ENCODE measurements at places on chromosomes 7 and 10.

GRCh38 chr10:662223-662605, 27.3 kb downstream of the DIP2C start:
- DNase-seq: no peak

DNA sequence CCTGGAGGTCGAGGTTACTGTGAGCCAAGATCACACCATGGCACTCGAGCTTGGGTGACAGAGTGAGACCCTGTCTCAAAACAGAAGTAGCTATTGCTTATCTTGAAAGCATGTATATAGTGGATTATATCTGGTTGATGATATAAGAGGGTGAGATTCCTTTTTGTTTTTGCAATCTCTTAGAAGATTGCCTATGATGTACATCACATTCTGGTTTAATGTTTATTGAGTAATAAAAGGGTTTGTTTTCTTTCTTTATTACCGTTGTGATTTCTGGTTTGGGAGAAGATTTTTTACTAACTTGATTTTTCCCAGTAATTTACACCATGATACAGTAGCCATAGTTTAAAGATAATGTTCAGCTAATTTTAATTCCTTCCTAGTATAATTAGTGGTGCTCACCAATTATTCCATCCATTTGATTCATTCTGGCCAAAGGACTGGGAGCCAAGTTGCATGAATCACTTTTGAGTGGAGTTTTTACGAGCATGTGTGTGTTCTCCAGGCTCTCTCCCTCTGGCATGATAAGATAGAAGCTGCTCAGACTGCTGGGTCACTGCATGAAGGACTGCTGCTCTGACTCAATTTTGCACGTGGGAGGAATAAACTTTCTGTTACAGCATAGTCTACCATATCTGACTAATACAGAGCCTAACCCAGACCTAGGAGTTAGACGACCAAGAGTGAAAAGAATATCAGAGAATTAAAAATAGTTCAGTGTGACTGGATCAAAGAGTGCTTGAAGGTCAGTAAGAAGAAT, 13.5 kb upstream of the TSPAN13 start:
- DNase-seq: peak; percentile 99

- DNase-seq: peak; percentile 23
Observed at GRCh38 chr10:68271196-68271882, 39.4 kb upstream of the ATOH7 start.

- DNase-seq: no peak
Observed at GRCh38 chr10:75074711-75075445, 36.6 kb upstream of the SAMD8 start.

- no peak for DNase-seq
Observed at GRCh38 chr10:52452600-52453493, 138.8 kb downstream of the DKK1 start.

- DNase-seq: peak; percentile 71
Observed at GRCh38 chr7:85104432-85105205, 82.2 kb downstream of the SEMA3D start.

- DNase-seq: no peak
Observed at GRCh38 chr7:115980159-115980558, 50.4 kb downstream of the TFEC start.

- no peak for DNase-seq
Observed at GRCh38 chr7:157009170-157009777, 1.2 kb downstream of the MNX1 start.

DNA sequence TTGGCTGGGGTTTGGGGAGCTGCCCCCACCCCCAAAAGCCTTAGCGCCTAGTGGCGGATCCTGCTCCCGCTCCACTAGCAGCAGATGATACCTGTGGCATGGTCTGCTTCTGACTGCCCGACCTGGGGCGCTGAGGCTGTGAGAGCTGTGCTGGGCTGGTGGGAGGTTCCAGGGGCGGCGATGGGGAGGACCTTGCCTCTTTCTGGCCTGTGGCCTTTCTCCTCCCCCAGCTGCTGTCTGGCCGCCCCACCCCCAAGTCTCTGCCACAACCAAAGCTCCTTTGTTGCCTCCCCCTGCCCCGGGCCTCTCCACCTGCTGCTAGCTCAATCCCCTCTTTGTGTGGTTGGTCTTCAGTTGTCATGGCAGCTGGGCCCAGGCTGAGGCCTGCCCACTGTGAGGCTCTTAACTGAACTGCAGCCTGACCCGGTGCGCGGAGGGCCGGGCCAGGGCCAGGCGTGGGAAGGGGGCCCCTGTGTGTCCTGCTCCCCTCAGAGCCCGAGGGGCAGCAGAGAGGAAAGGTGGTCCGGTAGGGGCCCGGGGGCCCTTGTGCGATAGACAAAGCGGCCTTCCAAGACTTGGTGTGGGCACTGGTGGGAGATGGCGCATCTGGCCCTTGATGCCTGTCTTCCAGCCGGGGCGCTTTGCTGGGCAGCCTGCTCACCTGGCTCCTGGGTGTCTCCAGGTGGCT, 4.7 kb downstream of the ZNF775 start:
- DNase-seq: no peak

DNA sequence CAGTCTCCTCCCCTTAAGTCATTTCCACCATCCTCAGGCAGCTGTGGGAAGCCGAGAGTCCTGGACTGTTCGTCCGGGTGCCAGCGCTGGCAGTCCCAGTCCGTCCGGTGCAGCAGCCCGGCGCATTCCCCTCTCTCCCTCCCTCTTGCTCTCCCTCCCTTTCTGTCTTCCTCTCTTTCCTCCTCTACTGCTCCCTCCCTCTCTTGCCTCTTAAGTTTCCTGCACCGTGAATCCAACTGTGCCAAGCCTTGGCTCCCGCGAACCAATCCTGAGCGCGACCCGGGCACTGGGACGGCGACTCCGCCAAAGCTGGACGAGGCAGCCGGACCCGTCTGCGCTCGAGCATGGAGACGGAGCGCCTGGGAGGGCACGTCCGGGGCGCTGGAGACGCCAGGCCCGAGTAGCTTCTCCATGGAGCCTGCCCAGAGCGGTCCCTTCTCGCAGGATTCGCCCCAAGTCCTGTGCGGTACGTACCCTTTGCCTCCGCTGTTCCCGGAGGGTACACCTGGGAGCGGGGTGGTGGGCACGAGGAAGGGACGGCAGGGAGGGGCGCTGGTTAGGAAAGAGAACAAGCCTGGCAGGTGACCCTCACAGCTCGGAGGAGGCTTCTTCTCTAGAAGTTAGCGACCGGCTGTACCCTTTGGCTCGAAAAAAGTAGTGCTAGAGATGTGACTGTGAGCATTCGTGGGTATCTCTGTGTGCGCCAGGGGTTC, 1.0 kb downstream of the NXPH1 start:
- no peak for DNase-seq

- DNase-seq: peak; percentile 62
Observed at GRCh38 chr7:33813331-33813730, 92.0 kb upstream of the BMPER start.

DNA sequence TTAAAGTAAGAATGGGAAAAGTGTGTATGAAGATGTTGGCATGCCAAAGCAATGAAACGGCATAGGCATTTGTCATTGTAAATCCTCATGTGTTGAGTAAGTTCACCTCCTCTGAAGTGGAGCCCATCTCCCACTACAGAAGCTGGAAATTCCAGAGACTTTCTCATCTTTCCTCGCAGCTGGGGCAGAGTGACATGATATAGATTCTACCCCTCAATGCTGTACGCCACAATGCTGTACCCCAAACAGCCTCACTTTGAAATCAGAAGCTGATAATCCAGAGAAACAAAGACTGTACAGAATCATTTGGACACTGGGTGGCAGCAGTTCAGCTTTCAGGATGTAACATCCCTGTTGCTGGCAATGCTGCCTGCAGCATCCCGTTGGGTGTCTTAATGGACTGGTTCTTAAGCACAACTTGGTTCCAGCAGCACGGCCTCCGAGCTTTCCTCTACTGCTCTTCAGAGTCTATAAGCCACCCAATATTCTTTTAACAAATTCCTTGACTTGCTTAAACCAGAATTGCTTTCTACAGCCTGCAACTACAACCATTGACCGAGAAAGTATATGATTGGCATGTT, 18.8 kb downstream of the ZC3HAV1L start:
- DNase-seq: peak; percentile 77

- no peak for DNase-seq
Observed at GRCh38 chr10:128059982-128060293, 66.3 kb downstream of the MKI67 start.

- no peak for DNase-seq
Observed at GRCh38 chr7:138554674-138555073, 94.6 kb downstream of the TRIM24 start.

DNA sequence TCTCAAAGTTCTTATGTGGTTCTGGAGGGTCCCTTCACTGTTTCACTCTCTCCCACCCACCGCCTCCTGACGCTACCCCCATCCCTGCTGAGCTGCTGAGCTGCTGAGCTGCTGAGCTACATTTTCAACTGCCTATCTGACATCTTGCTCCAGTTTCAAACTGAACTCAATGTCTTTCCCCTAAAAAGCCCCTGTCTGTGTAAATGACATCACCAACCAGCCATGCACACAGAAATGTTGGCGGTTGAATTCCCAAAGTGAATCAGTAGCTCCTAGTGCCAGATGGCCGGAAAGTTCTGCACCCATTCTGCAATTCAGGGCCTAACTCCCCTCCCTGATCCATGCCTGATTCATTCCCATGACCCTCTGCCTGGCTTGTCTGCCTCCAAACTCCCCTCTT, 71.2 kb downstream of the WNT2 start:
- DNase-seq: peak; percentile 38

- DNase-seq: no peak
Observed at GRCh38 chr10:74300666-74301065, 149.6 kb downstream of the ADK start.

- peak; percentile 6 for DNase-seq
Observed at GRCh38 chr10:11178606-11179515, 161.2 kb downstream of the CELF2 start.

DNA sequence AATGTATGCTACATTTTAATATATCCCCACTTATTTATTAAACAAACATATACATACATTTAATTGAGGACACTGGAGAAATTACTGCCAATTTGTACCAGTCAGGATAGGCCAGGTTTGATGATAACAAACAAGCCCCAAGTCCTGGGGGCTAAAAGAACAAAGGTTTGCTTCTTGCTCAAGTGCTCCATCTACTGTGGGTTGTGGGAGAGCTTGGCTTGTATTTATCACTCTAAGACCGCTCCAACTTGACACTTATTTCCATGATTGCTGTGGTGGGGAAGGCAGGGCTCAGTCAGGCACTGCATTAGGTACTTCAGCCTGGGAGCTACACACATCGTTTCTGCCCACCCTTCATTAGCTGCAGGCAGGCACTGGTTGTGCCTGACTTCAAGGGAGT, 136.6 kb upstream of the ZNF32 start:
- DNase-seq: peak; percentile 27

DNA sequence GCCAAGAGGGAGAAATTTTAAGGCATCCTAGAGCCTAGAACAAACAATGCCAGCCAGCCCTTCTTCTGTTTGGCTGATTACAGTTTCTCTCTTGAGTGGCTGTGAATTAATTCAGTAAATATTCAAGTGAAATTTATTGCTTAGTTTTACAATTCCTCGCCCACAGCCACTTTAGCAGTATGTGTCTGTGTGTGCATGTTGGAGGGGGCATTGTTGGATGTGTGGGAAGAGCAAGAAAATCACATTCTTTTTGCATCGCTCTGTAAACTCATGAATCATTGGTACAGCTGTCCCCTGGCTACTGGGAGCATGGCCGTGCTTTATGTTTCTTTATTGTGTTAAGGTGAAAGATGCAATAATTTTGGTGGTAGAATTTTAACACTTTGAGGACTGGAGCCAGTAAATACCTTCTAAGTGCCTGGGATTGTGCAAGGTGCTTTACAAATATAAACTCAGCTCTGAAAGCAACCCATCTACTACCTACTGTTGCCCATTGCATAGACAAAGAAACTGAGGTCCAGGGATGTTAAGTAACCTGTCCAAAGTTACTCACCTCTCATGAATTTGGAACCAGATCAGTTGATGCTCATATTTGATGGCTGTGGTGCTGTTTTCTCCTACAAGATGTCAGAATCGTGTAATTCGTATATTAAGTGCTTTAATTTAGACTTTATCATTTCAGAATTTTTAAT, 89.9 kb upstream of the BTBD16 start:
- DNase-seq: peak; percentile 51

DNA sequence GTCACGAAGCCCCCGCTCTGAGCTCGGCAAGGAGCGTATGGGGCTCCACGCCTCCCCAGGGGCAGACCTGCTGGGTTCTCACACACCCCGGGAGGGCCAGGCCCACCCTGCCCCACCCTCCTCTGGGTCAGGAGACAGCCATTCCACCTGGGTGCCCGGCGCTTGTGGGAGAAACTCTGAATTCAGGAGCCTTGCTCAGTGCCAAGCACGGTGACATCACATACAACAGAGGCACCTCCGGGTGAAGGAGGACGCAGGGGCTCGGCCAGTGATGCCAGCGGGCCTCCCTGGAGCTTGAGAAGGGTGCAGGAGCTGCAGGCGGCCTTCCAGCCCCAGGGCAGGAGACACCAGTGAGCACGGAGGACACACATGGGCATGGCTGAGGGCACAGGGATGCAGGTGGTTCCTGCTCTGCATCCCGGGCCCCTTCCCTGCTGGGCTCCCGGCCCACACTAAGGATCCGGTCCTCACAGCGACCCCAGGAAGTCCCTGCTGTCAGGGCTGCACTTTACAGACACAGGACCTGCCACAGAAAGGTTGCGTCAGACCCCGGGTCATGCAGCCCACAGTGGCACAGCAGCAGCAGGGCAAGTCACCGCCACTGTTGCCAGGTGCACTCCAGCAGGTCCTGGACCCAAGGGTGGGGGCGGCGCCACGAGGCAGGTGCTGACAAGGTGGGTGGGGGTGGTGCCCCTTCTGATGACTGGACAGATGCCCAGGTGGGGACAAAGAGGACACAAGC, 108.0 kb downstream of the MAD1L1 start:
- no peak for DNase-seq

DNA sequence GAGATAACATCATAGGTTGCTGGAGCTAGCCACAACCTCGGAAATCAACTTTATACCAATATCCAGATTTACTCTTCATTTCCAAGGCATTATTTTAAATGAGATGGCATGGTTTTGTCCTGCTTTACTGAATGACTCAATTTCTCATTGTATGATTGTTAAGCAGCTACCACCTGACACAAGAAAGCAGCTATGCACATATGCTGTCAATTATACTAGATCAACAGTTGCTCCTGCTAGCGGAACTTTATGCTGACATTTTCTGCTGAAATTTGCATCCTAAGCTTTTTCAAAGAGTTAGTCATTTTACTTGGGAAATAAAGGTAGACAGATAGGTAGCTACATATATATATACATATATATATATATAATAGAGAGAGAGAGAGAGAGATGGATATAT, 8.9 kb upstream of the CH25H start:
- no peak for DNase-seq

DNA sequence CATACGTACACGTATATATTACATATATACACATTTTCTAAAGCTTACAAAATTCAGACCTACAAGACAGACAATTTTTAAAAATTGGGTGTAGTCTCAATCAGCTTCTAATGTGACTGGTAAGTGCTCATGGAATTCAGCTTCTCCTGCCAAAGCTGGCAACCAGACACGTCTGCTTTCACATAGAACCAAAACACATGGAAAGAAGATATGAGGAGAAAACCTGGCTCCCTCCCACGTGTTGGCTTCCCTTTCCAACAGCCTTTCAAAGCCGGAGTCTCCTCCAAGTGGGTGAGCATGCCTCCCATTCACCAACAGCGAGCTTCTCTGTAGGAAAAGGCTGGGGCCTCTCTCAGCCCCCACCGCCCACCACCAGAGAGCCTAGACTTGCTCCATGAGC, 33.4 kb downstream of the CDCA7L start:
- DNase-seq: no peak

Data from M059J (cell line).